Iris pigment epithelial cell (primary cell): ENCODE measurements at places on chromosomes 7 and 10.

GRCh38 chr7:26556061-26556881 lies 264.6 kb downstream of the SNX10 start:
- DNase-seq: no peak

DNA sequence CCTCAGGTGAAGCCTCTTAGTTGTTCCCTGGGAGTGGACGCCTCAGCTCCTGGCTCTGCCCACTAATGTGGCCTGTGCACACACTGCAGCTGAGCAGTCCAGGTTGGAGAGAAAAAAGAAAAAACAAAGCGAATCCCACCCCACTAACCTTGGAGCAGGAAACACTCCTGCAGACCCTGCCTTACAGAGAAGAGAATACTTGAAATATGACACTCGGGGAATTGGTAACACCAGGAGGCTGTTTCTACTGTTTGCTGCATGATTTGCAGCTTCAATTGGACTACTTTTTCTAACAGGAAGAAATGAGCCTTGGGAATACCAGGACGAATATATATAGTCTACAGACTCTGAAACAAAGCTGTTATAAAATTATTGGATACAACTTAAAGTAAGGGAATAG lies 22.2 kb downstream of the CDHR3 start:
- DNase-seq: no peak

DNA sequence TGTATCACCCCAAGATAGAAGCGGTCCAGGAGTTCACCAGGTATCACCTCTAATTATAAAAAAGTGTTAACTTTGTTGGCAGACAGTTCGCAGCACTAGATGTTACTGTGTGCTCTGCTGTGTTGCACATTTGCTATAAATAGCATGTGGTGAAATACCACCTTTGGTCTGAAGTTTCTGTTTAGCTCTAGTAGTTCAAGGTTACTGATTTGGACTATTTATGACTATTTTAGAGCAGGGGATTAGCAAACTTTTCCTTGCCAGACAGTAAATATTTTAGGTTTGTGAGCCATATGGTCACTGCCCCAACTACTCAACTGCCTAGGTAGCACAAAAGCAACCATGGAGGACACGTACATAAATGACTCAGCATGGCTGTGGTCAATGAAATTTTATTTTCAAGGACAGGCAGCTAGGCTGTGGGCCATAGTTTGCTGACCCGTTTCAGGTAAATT lies 16.5 kb downstream of the DENND10 start:
- peak; percentile 89 for DNase-seq

GRCh38 chr7:91537260-91538152 lies 273.3 kb downstream of the FZD1 start:
- DNase-seq: no peak

DNA sequence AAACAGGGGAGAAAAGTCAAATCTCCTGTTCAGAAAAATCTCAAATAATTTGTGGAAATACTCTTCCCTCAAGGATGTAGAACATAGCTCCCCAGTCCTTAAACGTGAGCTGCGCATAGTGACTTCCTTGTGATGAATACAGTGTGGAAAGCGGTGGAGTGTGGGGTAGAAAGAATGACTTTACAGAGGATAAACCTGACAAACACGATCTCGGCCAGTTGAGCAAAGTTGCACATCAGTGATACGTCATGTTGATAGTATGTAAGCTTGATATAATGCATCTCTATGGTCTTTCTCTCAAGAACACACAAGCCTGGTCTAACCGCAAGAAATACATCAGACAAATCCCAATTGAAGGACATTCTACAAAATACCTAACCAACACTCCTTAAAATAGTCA lies 32.0 kb upstream of the ZCCHC24 start:
- DNase-seq: no peak

DNA sequence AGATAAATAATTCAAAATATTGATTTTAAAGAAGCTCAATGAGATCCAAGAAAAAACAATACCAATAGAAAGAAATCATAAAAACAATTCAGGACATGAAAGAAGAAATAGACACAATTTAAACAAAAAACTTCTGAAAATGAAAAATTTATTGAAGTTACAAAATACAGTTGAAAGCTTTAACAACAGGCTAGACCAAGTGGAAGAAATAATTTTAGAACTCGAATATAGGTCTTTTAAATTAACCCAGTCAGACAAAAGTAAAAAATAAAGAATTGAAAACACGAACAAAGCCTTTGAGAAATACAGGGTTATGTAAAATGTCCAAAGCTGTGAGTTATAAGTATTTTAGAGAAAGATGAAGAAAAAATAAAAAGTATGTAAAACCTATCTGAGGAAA lies 152.4 kb upstream of the SMIM30 start:
- DNase-seq: no peak

DNA sequence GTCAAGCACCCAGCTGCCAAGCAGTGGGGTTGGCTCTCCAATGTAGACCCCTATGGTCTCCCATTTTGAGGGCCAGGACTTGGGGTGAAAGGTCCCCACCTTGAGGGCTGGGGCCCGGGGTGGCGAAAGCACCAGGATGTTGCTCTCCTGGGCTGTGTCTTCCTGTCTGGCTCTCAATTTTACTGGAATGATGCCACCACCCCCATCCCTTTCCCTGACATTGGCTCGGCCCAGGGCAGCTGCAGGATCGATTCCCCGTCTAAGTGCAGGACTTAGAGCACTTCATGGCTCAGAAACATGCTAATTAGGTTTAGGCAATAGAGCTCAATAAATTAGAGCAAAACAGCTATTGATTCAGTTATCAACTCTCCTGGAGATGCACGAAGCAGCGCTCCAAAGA lies 27.0 kb upstream of the HSPA12A start:
- DNase-seq: no peak

- DNase-seq: no peak
These were observed 16.5 kb downstream of the GRID1 start for GRCh38 chr10:86349940-86350630.

DNA sequence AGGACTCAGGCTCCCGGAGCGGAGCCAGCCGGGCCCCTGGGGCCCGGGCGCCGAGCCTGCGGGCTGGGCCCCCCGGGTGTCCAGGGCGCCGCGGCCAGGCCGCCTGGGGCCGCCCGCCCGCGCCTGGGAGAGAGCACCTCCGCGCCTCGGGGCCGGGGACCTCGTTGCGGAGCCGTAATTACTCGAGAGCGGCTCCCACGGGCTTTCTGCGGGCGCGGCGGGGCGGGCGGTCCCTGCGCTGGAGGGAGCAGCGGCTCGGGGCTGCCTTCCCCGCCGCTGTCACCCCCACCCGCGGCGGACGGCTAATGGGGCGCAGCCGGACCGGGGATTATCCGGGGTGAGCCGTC lies 1.5 kb downstream of the GNB2 start:
- peak; percentile 29 for DNase-seq

DNA sequence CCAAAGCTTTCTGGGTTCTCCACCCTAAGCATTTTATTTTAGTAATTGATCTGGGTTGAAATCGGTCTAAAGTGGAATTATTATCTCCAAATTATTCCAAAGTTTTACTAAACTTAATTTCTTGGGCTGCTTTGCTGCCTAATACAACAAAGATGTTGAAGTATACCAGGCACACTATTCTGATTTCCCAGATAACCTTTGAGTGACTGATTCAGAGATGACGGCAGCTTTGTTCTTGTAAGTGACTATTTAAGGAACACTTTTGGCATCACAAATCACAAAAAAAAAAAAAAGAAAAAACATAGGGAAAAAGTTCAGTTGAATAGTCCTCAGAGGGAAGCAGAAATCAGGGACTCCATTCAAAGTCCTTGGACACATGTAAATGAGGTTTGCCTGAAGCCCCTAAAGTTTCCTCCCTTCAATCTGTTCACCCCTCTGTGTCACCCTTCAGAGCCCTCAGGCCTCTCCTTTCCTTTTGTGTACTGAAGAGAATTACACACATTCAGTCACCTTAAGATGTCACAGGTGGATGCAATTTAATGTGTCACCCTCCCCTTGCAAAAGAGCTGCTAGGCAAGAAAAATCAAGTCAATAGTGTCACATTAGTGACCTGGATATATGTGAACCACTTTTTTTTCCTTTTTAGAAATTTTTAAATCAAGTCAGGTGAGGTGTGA lies 81.5 kb downstream of the RTKN2 start:
- peak; percentile 20 for DNase-seq

DNA sequence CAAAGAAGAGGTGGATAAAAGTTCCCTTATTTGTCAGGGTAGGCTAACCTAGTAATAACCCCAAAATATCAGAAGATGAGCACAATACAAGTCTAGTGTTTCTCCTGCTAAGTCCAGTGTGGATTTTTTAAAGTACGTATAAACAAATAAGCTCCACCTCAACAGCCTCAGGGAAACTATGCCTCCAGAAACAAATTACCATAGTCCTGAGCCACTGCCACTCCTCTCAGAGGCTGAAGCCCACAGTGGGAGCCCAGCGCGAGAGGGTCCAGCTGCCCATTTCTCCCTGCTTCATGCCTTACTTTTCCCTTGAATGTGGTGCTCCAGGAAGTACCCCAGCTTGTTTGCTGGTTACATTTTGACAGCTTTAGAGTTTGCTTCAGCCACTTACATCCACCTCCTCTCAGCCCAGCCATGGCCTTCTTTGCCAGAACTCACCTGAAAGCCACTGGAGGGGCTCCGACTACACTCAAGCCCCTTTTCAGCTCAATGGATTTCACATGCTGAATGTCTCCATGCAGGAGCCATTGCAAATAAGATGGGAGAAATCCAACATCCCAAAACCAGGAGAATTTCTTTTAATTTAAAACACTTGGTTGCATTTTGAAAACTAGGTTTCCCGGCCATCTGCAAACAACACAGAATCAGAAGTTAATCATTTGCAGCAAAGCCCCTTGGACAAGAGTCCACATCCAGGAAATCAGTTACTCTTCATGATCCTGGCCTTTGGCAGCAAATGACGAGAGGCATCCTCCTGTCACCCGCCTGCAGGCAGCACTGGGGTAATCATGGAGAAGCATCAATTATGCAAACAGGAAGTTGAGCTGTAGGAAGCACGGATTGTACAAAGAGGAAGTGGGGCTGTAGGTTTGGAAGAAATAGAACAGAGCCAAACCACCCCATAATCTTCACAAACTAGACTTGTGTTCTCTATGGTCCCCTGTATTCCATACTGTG lies 138.1 kb downstream of the HERPUD2 start:
- DNase-seq: no peak

GRCh38 chr10:36765782-36766414 lies 359.5 kb upstream of the ANKRD30A start:
- DNase-seq: peak; percentile 57

DNA sequence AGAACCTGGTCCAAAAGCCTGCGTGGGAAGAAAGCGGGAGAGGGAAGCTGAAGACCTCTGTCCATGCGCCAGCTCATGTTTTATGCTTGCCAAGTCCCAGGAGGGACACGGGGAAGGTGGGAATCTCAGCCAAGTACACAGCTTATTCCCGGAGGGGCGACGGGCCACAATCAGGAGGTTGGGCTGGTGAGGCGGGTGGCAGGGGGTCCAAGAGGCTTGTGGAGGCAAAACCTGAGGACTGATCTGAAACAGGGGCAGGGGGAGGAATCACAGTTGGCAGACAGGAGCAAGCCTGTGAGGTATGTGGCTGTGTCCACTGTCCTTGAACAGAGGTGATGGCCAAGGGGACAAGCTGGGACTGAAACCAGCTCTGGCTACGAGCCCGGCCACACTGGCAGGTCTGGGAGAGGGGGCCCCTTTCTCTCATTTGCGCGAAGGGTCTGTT lies 38.0 kb upstream of the LEP start:
- DNase-seq: no peak

- DNase-seq: peak; percentile 60
These were observed 270.3 kb downstream of the ELFN1 start for GRCh38 chr7:1940402-1940786.

- DNase-seq: peak; percentile 62
These were observed 33.1 kb upstream of the EGFR start for GRCh38 chr7:54985426-54986330.

DNA sequence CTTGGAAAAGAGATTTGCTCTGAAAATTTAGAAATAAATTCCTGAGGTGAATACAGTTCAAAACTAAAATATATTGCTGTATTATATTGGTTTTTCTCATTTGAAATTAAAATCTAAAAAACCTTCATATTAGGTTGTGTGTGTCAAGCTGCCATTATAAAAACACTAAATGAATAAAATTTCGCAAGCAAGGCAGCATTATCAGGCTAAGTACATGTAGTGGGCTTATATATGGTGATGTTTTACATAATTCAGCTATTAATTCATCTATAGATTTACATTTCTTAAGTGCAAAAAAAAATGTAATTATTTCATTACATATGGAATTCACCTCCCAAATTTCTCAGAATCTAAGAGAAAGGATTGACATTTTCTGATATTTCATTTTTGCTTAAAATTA lies 5.3 kb downstream of the MEOX2 start:
- DNase-seq: no peak

DNA sequence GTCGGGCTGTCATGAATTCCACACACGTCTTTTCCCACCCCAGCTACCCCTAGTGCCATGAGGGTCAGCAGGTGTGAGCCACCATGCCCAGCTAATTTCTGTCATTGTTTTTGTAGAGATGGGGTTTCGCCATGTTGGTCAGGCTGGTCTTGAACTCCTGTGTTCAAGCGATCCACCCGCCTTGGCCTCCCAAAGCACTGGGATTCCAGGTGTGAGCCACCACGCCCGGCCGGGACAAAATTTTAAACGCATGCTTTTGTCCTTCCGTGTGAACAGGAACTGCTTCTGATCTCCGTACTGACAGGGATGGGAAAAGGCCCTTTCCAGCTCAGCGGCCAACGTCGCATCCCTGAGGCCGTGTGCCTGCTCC lies 15.6 kb upstream of the ZFAND2A start:
- no peak for DNase-seq

- DNase-seq: peak; percentile 12
These were observed 1081.5 kb upstream of the C7orf33 start for GRCh38 chr7:147509035-147509501.

- peak; percentile 89 for DNase-seq
These were observed 293.5 kb upstream of the AKR1E2 start for GRCh38 chr10:4532467-4532866.
